ENCODE measurements at places on chromosomes 6 and 20.

DNA sequence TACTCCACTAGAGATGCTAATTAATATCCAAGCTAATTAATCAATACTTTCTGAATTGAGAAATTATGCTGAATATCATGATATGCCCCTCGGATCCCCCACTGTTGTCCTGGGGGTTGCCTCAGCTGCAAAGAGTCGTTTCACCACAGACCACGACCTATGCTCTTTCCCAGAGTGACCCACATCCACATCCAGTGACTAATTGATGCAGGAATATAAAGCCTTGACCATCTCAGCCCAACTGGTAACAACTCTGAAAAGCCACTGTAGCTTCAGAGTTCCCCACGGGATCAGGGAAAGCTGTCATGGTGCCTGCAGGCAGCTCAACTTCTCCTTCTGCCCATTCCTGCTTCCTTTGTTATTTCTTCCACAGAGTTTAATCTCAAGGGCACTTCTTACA, 116.9 kb downstream of the RWDD2A start:
- DNase-seq, result no peak

- DNase-seq, result no peak
Measured at GRCh38 chr20:54681869-54682268, 206.5 kb downstream of the DOK5 start.

DNA sequence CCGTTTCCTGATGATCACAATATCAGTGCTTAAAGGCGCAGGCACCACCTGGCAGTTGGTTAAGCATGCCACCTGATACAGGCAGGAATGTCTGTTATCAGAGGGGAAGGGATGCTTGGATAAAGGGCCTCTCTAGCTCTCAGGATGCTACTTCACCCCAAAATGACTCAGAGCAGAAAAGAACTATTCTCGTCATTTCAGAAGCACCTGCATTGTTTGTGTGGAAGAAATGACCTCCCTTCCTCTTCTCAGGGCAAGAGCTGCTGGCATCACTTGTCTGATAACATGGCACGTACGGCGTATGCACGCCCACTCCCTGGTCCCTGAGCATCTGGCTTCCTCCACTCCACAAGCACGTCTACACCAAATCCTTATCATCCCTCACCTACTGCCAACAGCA, 47.3 kb downstream of the ATP9A start:
- no peak for DNase-seq

GRCh38 chr6:139483079-139483478, 108.6 kb upstream of the CITED2 start:
- DNase-seq, result no peak

GRCh38 chr6:79943133-79943532, 4.2 kb downstream of the ELOVL4 start:
- DNase-seq, result no peak

- no peak for DNase-seq
Measured at GRCh38 chr20:49140834-49141233, 47.3 kb downstream of the STAU1 start.

- DNase-seq, result no peak
Measured at GRCh38 chr6:150152891-150153876, 10.3 kb downstream of the PPP1R14C start.

DNA sequence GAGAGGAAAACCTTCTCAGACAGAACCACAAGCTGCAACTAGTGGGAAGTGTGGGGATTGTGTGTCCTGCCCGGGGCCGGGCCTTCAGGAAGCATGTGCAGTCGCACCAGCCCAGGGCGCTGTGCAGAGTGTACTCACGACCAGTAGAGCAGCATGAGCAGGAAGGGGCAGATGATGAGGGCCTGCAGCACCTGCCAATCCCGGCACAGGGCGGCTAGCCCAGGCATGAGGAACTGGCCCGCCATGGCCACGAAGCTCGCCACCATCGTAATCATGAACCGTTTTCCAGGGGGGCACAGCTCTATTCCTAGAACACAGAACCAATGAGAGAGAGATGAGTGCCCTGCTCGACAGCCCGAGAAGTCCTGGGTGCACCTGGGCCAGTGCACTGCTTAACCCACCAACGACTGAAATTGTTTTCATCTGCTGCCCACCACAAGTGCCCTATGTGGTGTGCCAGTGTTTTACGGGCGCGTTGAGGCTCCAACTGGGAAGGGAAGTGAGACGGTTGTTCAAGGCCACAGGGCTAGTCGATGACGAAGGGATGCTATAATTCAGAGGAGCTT, 65.0 kb downstream of the PSMG4 start:
- DNase-seq, result no peak

Data from stimulated activated CD4-positive, alpha-beta T cell treated with anti-CD3 and anti-CD28 coated beads, TNF-alpha, amount 100 ng/mL, for 24 hours (primary cell).